Esophagus (tissue), 2 donors: ENCODE measurements at places on chromosomes 4 and X. TPM values are rescaled to one million over a fixed set of nuclear protein-coding genes. Genes with fewer than 3 reads are reported as not detected.

BEX2 gene
- 5.0 TPM for polyA plus RNA-seq

LIAS gene
- 14.2 TPM for polyA plus RNA-seq

CENPI gene
- 1.0 TPM for polyA plus RNA-seq

GPR143 gene
- 2.2 TPM for polyA plus RNA-seq

TACC3 gene
- polyA plus RNA-seq = 25.7 TPM

FAM50A gene
- polyA plus RNA-seq = 37.5 TPM

SSX2 gene
- polyA plus RNA-seq = not detected
